Endothelial cell of umbilical vein (primary cell): ENCODE measurements at places on chromosomes 5 and 9. TPM values are rescaled to one million over a fixed set of nuclear protein-coding genes. Genes with fewer than 3 reads are reported as not detected.

The SPINK7 gene
- not detected in 2 replicates for total RNA-seq

The IFNA8 gene
- total RNA-seq = not detected in 2 replicates

The ADGRD2 gene
- not detected in 2 replicates for total RNA-seq

The DMRT3 gene
- total RNA-seq = not detected in 2 replicates

The C9orf57 gene
- not detected in 2 replicates for total RNA-seq

The CER1 gene
- not detected in 2 replicates for total RNA-seq

The CERCAM gene
- 46.8 and 47.9 TPM in 2 replicates for total RNA-seq

The ZNF79 gene
- total RNA-seq = 8.9 and 10.6 TPM in 2 replicates

The CDC20B gene
- 0.14 and 0.22 TPM in 2 replicates for total RNA-seq

The GFI1B gene
- total RNA-seq = not detected in 2 replicates

The RUSC2 gene
- total RNA-seq = 46.2 and 52.1 TPM in 2 replicates

The ZFAND5 gene
- total RNA-seq = 176 and 194 TPM in 2 replicates

The HTR4 gene
- not detected in 2 replicates for total RNA-seq

The CDX1 gene
- not detected in 2 replicates for total RNA-seq

The GNAQ gene
- 61.8 and 67.3 TPM in 2 replicates for total RNA-seq

The DHFR gene
- 32.8 and 35.8 TPM in 2 replicates for total RNA-seq

The INSL6 gene
- total RNA-seq = not detected in 2 replicates

The RASGEF1C gene
- total RNA-seq = not detected in 2 replicates

The PRRX2 gene
- 0.32 and 0.77 TPM in 2 replicates for total RNA-seq

The ALDH1A1 gene
- 220 and 287 TPM in 2 replicates for total RNA-seq

The ZMAT2 gene
- total RNA-seq = 49.0 and 49.4 TPM in 2 replicates

The EIF4EBP3 gene
- total RNA-seq = 7.6 and 8.8 TPM in 2 replicates

The LARP1 gene
- 227 and 252 TPM in 2 replicates for total RNA-seq

The ZDHHC11B gene
- total RNA-seq = not detected in 2 replicates

The OR2K2 gene
- not detected in 2 replicates for total RNA-seq

The RECK gene
- total RNA-seq = 14.1 and 14.5 TPM in 2 replicates

The SPRY4 gene
- total RNA-seq = 33.9 and 49.5 TPM in 2 replicates

The FOXD4L3 gene
- total RNA-seq = not detected in 2 replicates

The RASGRF2 gene
- 4.0 and 8.2 TPM in 2 replicates for total RNA-seq

The CDH9 gene
- total RNA-seq = not detected in 2 replicates

The CNTNAP3 gene
- total RNA-seq = 19.4 and 24.7 TPM in 2 replicates

The SPATA9 gene
- total RNA-seq = not detected in 2 replicates

The CCDC192 gene
- not detected in 2 replicates for total RNA-seq

The RIMOC1 gene
- total RNA-seq = 27.4 and 32.0 TPM in 2 replicates

The ACER2 gene
- total RNA-seq = 7.3 and 7.7 TPM in 2 replicates

The NEUROG1 gene
- total RNA-seq = not detected in 2 replicates

The GLDC gene
- total RNA-seq = 2.6 and 4.7 TPM in 2 replicates

The IL13 gene
- not detected in 2 replicates for total RNA-seq

The HAVCR1 gene
- total RNA-seq = not detected in 2 replicates

The NFIL3 gene
- 9.7 and 10.5 TPM in 2 replicates for total RNA-seq

The CBY3 gene
- total RNA-seq = not detected in 2 replicates
